ENCODE measurements at places on chromosomes 7 and 10. TPM values are rescaled to one million over a fixed set of nuclear protein-coding genes. Genes with fewer than 3 reads are reported as not detected.

DNA sequence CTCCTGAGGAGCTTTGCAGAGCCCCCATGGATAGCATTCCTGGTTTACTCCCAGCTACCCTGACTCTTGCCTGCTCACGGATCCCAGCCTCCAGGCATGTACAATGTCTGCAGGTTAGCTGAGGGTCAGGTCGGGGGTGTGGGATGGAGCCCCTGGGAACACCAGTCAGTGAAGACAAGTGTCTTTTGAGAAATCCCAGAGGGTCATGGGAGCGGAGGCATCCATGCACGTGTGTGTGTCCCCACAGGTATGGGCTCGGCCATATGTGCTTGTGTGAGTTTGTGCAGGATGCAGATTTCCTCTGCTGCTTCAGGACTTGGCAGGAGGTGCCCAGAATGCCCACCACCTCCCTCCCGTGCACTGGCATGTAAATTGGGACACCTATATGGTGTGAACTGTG lies 28.3 kb upstream of the EN2 start:
- no peak for DNase-seq
- no peak overlapping the region for H3K27ac ChIP-seq
- H3K36me3 ChIP-seq, result no peaks in the 10 kb centered on the region
- H3K4me3 ChIP-seq, result no peak overlapping the region
- no peaks in the 10 kb centered on the region for H3K4me1 ChIP-seq
- H3K27me3 ChIP-seq, result no peaks in the 10 kb centered on the region

GRCh38 chr10:101050208-101051069 lies 11.3 kb upstream of the KAZALD1 start:
- H3K27ac ChIP-seq, result no peak overlapping the region
- DNase-seq, result peak; percentile 55
- H3K4me3 ChIP-seq, result no peak overlapping the region
- peaks cover 44% of the 10 kb centered on the region for H3K27me3 ChIP-seq
- H3K36me3 ChIP-seq, result no peaks in the 10 kb centered on the region

GRCh38 chr10:9621216-9621615 lies 1396.5 kb upstream of the CELF2 start:
- H3K4me3 ChIP-seq, result no peak overlapping the region
- no peaks in the 10 kb centered on the region for H3K27me3 ChIP-seq
- H3K36me3 ChIP-seq, result no peaks in the 10 kb centered on the region
- H3K27ac ChIP-seq, result no peak overlapping the region
- H3K4me1 ChIP-seq, result no peaks in the 10 kb centered on the region
- no peak for DNase-seq

DNA sequence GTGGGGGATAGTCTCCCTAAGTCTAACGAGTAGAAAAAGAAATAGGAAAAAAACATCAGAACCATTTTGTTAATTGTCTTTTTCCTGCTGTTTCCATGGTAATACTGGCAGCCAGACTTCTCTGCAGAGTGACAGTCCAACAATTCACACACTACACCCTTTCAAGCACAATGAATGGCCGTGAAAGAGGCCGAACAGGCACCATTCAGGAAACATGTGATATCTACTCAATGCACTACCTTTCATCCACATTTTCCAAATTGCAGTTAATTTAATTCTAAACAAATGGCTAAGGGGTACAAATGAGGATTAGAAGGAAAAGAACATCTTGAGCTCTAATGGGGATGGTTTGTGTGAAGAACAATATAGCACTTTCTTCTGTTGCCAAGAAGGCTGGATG lies 358.5 kb upstream of the ANKRD30A start:
- no peaks in the 10 kb centered on the region for H3K4me1 ChIP-seq
- no peak overlapping the region for H3K4me3 ChIP-seq
- no peak for DNase-seq
- H3K36me3 ChIP-seq, result no peaks in the 10 kb centered on the region
- H3K27me3 ChIP-seq, result no peaks in the 10 kb centered on the region

GRCh38 chr10:35058134-35058533 lies 32.0 kb downstream of the CUL2 start:
- H3K4me1 ChIP-seq, result no peaks in the 10 kb centered on the region
- DNase-seq, result no peak
- H3K27ac ChIP-seq, result no peak overlapping the region

DNA sequence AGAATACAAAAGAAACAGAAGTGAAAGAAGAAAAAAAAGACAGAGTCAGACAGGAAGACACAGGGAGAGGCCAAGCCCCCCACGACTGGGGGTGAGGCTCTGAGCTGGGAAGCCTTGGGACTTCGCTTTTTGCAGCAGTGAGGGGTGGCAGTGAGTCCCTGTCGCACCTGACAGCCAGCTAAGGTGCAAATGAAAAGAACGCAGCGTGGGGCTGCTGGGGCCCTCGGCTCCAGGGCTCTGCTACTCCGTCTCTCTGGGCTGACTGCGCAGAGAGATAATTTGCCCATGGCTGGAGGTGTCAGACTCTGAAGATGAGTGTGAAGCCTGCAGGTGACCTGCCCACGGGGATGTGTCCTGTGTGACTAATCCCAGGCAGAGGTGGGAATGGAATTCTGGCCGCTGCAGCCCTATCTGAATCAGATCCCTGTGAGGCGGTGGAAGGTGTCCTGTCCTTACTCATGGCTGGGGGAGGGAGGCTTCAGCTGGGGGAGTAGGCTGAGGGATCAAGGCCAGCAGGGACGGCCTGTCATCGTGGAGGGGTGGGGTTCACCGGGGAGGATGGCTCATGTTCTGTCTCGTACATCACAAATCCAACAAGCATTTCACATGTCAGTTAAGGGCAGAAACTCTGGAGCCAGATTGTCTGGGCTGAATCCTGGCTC lies 96.4 kb downstream of the SLIT1 start:
- no peaks in the 10 kb centered on the region for H3K27me3 ChIP-seq
- no peaks in the 10 kb centered on the region for H3K4me1 ChIP-seq
- H3K27ac ChIP-seq, result no peak overlapping the region
- H3K4me3 ChIP-seq, result no peak overlapping the region
- H3K36me3 ChIP-seq, result no peaks in the 10 kb centered on the region

DNA sequence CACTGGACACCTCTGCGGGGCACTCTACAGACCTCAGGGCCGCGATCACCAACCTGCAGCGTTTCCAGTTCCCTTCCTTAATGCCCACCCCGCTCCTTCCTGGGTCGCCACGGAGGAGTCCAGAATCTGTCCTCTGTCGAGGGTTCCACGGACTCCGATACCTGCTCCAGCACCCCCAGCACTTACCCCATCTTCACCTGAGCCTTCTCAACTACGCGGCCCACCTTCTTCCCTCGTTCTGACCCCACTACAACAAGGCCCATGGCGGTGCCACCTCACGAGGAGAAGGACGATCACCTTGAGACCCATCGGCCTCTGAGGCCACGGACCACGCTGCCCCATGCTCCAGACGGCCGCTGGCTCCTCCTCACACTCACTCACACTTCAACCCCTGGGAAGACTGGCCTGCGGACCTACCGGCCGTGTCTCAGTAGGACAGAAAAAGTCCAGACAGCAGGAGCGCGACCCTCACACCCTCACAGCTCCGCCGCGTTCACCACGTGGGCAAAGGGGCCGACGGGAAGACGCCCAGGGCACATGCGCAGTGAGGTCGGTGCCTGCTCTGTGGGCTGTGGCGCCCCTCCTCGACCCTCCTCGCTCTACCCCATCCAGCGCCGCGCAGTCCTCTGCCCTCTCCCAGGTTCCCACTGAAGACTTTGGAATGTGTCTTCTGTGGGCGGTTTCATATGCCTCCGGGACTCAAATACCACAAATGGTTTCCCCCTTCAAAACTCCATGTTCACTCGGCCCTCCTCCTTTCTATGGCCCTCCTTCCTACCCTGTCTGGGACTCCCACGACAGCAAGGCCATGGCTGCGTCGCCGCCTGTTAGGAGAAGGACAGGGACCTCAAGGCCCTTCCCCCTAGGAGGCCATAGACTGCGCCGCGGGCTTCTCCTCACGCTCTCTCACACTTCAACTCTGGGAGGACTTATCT lies 193.9 kb upstream of the PHF14 start:
- H3K4me1 ChIP-seq, result no peaks in the 10 kb centered on the region
- no peak overlapping the region for H3K4me3 ChIP-seq
- no peaks in the 10 kb centered on the region for H3K27me3 ChIP-seq
- no peak for DNase-seq
- H3K27ac ChIP-seq, result no peak overlapping the region

- DNase-seq, result no peak
- no peaks in the 10 kb centered on the region for H3K4me1 ChIP-seq
- H3K27me3 ChIP-seq, result no peaks in the 10 kb centered on the region
- no peaks in the 10 kb centered on the region for H3K36me3 ChIP-seq
- H3K27ac ChIP-seq, result no peak overlapping the region
Measured at GRCh38 chr10:22837771-22838170, 90.1 kb upstream of the ARMC3 start.

- DNase-seq, result no peak
- H3K27ac ChIP-seq, result no peak overlapping the region
- no peaks in the 10 kb centered on the region for H3K4me1 ChIP-seq
Measured at GRCh38 chr7:29127527-29127926, 18.8 kb downstream of the CPVL start.

- no peak overlapping the region for H3K4me3 ChIP-seq
- no peaks in the 10 kb centered on the region for H3K27me3 ChIP-seq
- no peak overlapping the region for H3K27ac ChIP-seq
- DNase-seq, result no peak
- H3K4me1 ChIP-seq, result no peaks in the 10 kb centered on the region
Measured at GRCh38 chr10:77031531-77032187, 605.9 kb downstream of the KCNMA1 start.

DNA sequence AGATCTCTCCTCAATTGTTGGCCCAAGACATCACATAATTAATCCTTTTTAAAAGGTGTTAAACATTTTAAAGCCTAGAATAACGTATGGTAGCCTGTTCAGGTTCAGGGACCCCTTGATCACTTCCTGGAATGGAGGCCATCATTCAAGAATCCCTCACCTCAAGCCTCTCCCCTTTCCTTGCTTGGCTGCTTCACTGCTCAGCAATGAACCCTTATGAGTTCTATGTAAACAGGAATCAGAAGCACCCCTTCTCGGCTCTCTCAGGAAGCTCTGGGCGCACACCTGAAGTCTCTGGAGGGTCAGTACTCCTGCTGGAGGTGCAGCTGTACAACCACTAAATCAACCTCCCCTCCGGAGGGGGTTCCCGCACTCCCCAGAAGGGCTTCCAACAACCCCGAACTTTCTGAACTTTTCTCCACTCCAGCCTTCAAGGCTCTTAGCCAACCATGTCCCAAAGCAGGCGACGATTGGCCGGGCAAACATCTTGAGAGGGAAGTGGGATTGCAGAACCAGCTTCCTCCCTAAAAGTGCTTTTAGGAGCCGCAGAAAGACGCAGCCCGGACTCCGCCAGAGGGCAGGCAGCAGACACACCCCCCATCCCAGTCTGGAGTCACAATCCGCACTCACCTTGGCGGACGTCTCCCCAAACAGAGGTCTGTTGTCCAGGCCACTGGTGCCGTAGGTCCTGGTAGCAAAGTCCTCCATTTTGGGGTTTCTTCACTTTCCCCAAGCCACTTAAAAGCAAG lies 562 bp downstream of the TMEM243 start:
- H3K27me3 ChIP-seq, result no peaks in the 10 kb centered on the region
- H3K36me3 ChIP-seq, result no peaks in the 10 kb centered on the region
- H3K4me3 ChIP-seq, result peak overlapping the region; percentile 81
- H3K4me1 ChIP-seq, result peaks cover 13% of the 10 kb centered on the region

- H3K27ac ChIP-seq, result no peak overlapping the region
- H3K4me1 ChIP-seq, result peaks cover 17% of the 10 kb centered on the region
- H3K36me3 ChIP-seq, result no peaks in the 10 kb centered on the region
- no peak overlapping the region for H3K4me3 ChIP-seq
- no peaks in the 10 kb centered on the region for H3K27me3 ChIP-seq
Measured at GRCh38 chr10:88152728-88153133, 289.3 kb downstream of the PTEN start.

- H3K4me3 ChIP-seq, result peak overlapping the region; percentile 3
- no peak for DNase-seq
- no peaks in the 10 kb centered on the region for H3K36me3 ChIP-seq
- no peaks in the 10 kb centered on the region for H3K4me1 ChIP-seq
- H3K27ac ChIP-seq, result no peak overlapping the region
- H3K27me3 ChIP-seq, result no peaks in the 10 kb centered on the region
Measured at GRCh38 chr10:7475939-7476338, 65.1 kb upstream of the SFMBT2 start.

DNA sequence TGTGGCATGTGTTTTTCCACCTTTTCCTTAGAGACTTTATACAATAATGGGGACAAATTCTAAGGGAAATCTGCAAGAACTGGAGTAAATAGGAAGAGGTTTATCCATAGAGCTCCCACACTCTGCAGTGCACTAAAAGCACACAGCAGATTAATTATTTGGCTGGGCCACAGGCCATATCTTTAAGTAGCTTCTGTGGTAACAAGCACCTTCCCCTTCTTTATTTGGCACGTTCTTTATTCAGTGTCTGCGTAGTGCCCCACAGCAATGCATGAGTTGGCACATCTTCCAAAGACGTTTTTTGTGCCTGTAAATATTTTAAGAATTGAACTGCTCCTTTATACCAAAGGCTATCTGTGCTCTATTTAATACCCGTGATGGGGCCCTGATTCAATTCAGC lies 104.9 kb upstream of the MBL2 start:
- no peak for DNase-seq
- H3K4me1 ChIP-seq, result no peaks in the 10 kb centered on the region
- H3K27me3 ChIP-seq, result no peaks in the 10 kb centered on the region
- H3K27ac ChIP-seq, result no peak overlapping the region
- no peaks in the 10 kb centered on the region for H3K36me3 ChIP-seq

- H3K4me1 ChIP-seq, result no peaks in the 10 kb centered on the region
- H3K4me3 ChIP-seq, result no peak overlapping the region
- H3K36me3 ChIP-seq, result no peaks in the 10 kb centered on the region
- no peaks in the 10 kb centered on the region for H3K27me3 ChIP-seq
- no peak overlapping the region for H3K27ac ChIP-seq
Measured at GRCh38 chr7:133376514-133376913, 123.6 kb downstream of the EXOC4 start.

- DNase-seq, result no peak
- H3K36me3 ChIP-seq, result no peaks in the 10 kb centered on the region
- no peaks in the 10 kb centered on the region for H3K4me1 ChIP-seq
- H3K4me3 ChIP-seq, result no peak overlapping the region
- no peak overlapping the region for H3K27ac ChIP-seq
- H3K27me3 ChIP-seq, result no peaks in the 10 kb centered on the region
Measured at GRCh38 chr7:71860572-71860971, 551.6 kb downstream of the CALN1 start.

- H3K27ac ChIP-seq, result no peak overlapping the region
- H3K36me3 ChIP-seq, result no peaks in the 10 kb centered on the region
- H3K4me3 ChIP-seq, result no peak overlapping the region
- DNase-seq, result no peak
- H3K27me3 ChIP-seq, result no peaks in the 10 kb centered on the region
Measured at GRCh38 chr10:124292911-124293615, 125.7 kb downstream of the OAT start.

CARD11 gene
- 2.1 TPM for total RNA-seq

PIK3CG gene
- 3.5 TPM for total RNA-seq

PDLIM1 gene
- 44.6 TPM for total RNA-seq

PCDH15 gene
- total RNA-seq, result 1.9 TPM

GATA3 gene
- total RNA-seq, result 4.3 TPM

ATP6V0A4 gene
- total RNA-seq, result not detected

All from adrenal gland (tissue), 19 donors.